ENCODE measurements at places on chromosomes 16 and 17.

DNA sequence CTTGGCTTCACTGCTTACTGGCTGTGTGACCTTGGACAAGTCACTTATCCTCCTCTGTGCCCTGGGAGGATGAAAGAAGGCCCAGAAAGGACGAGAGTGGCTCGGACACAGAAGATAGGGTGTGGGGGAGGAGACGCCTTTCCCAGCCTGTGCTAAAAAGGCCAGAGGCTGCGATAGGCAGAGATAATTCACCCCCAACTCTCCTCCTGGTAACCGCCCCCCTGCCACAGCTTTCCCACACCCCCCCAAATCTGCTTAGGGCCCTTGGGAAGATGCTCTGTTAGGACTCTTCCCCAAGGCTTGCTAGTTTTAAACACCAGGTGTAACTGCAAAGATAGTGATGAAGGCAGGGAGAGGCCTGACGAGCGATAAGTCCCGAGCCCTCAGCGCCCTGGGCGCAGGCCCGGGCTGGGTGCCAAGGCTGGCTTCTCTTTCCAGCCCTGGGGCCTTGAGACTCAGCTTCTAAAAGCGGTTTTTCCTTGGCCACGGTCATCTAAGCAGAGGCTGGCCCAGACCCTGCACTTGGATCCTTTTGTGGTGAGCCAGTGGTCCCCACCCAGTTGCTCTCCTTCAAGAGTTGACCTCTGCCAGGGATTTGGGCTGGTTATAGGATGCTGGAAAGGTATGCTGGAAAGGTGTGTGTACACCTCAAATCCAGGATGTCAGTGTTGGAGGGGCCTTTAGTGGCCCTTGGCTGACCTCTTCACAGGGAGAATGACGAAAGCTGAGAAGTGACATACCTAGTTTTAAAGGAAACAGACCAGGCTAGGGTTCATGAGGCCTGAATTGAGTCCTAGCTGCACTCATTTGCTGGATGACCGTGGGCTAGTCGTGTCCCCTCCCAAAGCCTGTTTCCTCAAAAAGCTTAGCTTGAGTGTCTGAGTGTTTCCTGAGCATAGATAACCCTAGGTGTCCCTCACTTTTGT is 3.4 kb upstream of the PPP1R9B start:
- no peak for DNase-seq

DNA sequence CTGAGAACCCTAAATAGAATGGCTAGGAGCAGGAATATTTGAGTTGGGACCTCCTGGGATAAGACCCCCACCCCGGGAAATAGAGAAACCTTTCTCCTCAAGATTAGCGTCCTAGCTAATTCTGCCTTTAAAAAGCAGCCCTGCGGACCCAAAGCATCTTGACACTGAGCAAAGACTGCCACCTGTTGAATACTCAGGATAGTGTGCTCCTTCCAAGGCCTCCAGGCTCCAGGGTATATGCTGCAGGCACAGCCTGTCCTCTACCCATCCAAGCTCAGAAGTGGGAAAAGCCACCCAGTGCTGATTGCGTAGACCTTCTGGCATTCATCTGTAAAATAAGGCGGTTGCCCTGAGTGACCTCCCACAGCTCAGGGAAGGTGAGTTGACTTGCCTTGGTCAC is 456.2 kb upstream of the DYNLRB2 start:
- DNase-seq, result peak; percentile 24

GRCh38 chr16:67163164-67163998 is 1.2 kb upstream of the HSF4 start:
- no peak for DNase-seq

DNA sequence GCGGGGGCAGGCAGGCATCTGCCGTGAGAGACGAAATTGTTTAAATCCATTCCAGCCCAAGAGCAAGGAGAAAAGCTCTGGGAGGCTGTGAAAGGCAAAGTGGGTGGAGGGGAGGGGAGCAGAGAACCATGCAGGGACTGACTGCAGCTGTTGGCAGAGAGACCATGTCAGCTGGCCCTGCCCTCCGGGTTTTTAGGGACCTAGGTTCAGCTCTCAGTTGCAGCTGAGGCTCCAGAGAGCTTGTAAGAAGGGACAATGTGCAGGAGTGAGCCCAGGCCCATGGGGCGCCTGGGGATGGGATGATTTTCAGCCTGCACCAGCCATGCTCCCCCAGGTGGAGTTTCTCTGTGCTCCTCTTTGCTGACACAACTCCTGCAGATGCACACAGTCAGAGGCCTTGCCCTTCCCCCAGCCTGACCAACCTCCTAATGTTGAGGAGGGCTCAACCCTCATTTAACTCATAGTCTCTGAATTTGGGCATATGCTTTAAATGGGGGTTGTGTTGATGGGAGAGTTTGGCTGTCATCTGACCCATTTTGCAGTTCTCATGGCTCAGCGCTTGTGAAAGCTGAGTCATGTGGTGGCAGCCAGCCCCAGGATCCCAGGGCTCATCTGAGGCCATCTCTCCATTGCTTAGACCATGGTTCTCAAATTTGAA is 70.9 kb downstream of the PLXDC1 start:
- no peak for DNase-seq

GRCh38 chr17:74525781-74526288 is 5.4 kb downstream of the CD300LB start:
- DNase-seq, result no peak

DNA sequence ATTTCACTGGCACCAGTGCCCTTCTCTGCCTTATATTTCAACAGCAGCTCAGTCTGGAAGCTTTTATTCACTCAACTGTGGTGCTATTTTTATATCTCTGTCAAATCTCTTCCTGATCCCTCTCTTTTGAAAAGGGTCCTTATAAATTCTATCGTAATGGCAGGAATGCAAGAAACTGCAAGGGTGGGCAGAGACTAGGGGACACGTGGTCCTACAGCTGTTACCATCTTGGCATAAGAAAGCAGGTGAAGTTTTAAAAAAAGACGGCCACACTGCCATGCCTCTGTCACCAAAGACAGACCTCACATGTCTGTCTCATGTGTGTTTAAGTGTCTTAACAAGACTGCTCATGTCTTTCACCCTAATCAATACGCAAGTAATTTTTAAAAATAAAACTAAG is 368.4 kb upstream of the CDH11 start:
- DNase-seq, result no peak

DNA sequence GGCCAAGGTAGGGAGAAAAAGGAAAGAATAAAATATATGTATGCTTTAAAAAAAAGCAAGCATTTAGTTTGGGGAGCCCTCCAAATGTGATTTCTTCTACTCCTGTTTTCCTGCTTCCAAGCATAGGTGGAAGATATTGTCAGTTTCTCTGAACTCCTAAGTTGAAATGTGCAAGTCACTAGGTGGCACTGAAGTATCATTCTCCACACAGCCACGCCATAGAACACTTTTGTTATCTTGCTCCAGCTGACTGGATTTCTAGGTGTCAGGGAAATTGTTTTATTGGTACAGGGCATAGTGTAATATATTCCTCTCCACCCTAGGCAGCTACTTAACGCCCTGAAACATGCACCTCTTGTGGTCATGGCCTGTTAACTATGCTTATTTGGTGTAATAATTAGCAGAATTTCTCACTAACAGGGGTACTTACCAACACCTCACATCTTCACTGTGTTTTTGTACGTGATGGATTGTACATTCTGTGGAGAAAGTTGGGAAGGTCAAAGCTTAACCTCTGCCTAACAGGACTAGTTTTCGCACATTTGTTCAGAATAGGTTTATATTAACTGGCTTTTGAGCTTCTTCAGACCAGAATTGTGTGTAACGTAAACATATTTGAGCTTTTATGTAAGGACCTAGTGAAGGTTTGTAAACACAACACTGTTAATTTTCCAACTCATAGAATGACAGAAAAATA is 69.3 kb downstream of the FTO start:
- DNase-seq, result peak; percentile 65

- no peak for DNase-seq
Measured at GRCh38 chr17:71824671-71825070, 296.1 kb upstream of the SOX9 start.

- DNase-seq, result no peak
Measured at GRCh38 chr17:50550661-50551432, 3.9 kb downstream of the SPATA20 start.

- DNase-seq, result no peak
Measured at GRCh38 chr16:56554441-56554840, 10.4 kb upstream of the MT4 start.

- DNase-seq, result no peak
Measured at GRCh38 chr17:7854078-7854777, 638 bp upstream of the TMEM88 start.

GRCh38 chr16:27365142-27366089 is 36.6 kb upstream of the IL21R start:
- peak; percentile 60 for DNase-seq

DNA sequence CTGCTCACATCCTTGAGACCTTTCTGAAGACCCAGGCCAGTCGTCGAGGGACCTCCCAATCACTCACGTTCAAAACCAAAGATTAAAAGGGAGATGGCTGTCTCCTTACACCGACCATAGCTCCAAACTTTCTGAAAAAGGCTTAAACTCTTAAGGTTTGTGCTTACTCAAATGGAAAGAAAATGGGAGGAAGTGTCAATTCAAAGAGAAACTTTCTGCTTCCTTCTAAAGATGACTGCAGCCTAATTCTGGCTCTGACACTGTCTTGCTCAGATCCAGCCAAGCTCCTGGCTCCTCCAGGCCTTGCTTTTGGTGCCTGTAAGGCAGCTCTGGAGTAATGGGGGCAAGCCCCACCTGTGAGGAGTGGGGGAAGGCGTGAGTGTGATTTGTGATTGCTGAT is 54.9 kb upstream of the WSB1 start:
- no peak for DNase-seq

GRCh38 chr16:8614435-8615029 is 7.0 kb upstream of the METTL22 start:
- DNase-seq, result no peak

GRCh38 chr16:68768175-68768574 is 31.1 kb downstream of the CDH1 start:
- no peak for DNase-seq

DNA sequence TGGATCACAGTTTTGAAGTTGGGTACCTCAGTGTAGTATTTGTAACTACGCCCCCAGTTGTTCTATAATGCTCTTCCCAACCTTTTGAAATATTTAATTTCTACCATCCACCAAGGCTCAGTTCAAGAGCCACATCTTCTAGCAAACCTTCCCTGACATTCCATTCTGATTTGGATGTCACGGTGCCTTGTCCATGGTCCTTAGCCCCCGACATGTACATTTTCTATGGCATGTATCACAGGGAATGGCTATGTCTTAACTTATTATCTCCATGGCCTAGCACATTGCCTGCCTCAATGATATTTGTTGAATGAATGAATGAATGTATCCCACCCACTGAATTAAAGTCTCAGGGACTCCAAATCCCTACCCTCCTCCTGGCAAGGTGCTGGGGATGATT is 6.4 kb upstream of the KRT28 start:
- DNase-seq, result no peak

DNA sequence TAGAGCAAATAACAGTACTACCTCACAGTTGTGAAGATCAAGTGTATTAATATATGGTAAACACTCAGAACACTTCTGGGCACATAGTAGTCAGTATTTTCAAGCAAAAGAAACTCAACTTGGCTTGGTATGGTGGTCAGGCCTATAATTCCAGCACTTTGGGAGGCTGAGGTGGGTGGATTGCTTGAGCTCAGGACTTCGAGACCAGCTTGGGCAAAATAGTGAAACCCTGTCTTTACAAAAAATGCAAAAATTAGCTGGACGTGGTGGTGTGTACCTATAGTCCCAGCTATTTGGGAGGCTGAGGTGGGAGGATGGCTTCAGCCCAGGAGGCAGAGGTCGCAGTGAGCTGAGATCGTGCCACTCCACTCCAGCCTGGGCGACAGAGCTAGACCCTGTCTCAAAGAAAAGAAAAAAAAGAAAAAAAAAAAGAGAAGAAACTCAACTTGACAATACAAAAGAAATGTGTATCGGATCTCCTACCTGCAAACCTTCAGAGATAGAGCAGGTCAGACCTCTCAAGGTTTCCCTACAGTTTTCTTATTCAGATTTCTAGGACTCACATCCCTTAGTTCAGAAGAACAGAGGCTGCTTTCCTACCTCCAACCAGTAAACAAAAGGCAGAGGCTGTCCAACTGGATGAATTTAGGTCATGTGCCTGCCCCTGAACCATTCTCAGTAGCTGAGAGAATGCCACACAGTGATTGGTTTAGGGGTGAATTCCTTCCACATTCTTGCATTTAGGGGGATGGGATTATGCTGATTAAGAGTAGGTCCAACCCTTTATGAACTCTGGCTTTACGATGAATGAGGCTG is 1.7 kb upstream of the KPNA2 start:
- DNase-seq, result peak; percentile 9

GRCh38 chr17:22268912-22269220 is 576.5 kb downstream of the KCNJ18 start:
- no peak for DNase-seq

DNA sequence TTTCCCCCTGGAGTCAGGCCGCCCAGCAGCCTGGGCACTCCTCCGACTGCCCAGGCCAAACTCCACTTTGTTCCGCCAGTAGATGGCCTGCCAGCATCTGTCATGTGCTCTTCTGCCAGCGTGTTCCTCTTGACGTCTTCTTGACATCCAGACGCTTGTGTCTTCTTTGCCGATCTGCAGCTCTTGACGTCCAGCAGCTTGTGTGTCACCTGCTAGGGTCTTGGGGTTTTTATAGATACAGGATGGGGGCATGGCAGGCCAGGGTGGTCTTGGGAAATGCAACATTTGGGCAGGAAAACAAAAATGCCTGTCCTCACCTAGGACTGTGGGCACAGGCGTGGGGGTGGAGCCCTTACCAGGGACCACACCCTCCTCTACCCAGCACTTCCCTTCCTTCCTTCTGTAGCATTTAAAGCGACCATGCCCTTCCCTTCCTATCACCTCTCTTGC is 88.7 kb downstream of the BMERB1 start:
- no peak for DNase-seq

DNA sequence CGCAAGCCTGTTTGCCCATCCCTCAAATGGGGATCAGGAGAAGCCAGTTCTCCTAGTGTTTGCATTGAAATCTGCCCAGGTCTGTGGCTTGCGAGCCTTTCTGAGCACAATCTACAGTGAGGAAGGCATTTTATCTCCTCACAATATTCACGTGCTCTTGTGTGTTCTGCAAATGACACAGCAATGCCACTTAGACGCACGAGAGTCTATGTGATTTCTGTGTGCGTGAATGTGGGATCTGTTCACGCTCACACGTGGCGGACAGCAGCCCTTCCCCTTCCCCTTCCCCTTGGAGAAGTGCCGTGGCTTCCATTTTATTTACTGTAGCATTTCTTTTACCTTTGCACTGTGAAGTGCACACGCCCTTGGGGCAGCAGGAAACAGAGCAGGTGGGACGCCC is 17.7 kb upstream of the CBFA2T3 start:
- DNase-seq, result no peak

GRCh38 chr16:11684231-11685025 is 16.2 kb downstream of the SNN start:
- no peak for DNase-seq

- DNase-seq, result peak; percentile 35
Measured at GRCh38 chr17:11986942-11987329, 10.3 kb downstream of the ZNF18 start.

All from LoVo (cell line).